Activated naive CD4-positive, alpha-beta T cell treated with anti-CD3 and anti-CD28 coated beads for 36 hours (primary cell): ENCODE measurements at places on chromosomes 1 and 21.
A peak's percentile ranks its signal among the peaks of the same experiment; 100 is the strongest.

DNA sequence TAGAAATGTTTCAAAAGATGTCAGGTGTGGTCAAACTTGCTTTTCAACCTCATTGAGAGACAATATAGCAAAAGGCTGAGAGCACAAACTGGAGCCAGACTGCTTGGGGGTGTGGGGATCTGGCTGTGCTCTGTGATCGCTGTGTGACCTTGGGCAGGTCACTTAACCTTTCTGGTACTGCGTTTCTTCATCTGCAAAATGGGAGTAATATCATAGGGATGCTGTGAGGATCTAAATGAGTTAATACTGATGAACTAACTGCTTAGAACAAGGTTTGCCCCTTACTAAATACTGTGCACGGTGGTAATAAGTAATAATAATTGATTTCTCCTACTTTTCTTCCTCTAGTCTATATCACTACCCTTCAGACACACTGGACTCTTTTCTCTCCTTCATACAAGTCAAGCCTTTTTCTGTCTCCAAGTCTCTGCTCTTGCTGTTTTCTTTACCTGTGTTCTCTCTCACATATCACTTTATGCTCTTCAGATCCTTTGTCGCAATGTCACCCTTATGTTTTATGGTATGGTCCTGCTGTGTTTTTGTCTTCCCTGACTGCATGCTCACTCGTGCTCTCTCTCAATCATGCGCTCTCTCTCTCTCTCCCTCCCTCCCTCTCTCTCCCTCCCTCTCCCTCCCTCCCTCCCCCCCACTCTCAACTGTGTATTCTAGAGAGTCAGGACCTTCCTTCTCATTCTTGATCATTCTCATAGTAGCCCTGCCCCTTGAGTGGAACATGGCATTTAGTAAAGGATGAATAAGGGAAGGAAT, 3.3 kb downstream of the MGST3 start:
- DNase-seq, result no peak

DNA sequence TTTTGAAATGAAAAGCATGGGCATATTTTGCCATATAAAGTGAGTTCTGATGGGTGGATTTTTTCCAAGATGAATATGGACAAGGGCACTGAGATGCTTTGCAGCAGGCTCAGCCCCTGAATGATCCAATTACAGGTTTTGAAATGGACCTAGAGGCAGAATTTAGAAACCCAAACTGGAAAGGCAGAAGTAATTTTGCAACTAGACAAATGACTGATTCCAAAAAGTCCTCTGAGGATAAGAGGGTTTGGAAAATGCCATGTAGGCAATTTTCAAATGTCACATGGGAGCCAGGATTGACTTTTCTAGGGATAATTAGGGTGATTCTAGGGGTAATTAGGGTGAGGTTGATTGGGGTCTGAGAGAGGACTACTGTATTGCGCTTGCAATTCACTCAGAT, 148.9 kb upstream of the ZNF648 start:
- DNase-seq, result no peak

- no peak for DNase-seq
These were observed 117.7 kb upstream of the SGIP1 start for GRCh38 chr1:66416295-66416694.

DNA sequence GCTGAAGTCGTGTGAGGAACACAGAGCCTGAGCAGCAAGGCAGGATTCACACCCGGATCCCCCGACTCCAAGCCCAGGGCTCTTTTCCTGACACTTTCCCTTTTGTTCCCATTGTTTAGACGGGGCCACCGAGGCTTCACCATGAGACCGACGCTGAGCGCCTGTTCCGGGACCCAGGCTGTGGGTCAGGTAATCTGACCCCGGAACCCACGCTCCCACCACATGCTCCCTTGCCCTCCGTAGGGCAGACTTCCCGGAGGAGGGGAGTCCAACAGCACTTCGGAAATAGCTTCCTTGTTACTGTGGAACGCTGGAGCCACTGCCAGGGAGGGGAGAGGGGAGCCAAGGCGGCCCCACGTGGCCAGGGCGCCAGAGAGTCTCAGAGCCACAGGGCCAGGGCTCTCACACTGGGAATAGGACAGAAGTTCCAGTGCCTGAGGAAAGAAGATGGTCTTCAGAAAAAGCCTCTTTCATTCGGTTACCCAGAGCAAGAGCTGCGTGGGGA, 18.4 kb downstream of the RUNX3 start:
- DNase-seq, result no peak

DNA sequence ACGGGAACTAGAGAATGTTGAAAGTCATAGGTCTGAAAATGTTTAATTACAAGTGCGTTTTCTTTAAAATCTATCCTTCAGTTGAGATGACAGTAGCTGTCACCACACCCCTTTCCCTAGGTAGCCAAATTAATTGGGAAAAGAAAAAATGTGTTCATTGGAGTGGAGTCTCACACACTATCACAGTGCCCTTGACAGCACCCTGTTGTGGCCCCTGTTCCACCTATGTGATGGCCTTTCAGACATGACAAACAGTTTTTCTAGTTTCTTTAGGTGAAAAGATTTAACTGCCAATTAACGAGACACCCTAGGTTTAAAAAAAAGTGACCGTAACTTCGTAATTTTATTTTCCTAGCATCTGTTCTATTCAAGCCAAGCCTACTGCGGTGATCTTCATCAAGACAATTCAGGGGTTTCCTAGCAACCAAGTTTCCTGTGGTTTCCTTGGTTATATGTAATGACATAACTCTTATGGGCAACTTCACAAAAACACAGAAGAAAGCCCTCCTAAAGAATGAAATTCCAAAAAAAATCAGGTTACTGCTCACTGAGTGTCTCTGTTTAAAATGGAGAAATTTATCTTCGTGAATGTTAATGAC, 298.3 kb downstream of the PDE4B start:
- no peak for DNase-seq

DNA sequence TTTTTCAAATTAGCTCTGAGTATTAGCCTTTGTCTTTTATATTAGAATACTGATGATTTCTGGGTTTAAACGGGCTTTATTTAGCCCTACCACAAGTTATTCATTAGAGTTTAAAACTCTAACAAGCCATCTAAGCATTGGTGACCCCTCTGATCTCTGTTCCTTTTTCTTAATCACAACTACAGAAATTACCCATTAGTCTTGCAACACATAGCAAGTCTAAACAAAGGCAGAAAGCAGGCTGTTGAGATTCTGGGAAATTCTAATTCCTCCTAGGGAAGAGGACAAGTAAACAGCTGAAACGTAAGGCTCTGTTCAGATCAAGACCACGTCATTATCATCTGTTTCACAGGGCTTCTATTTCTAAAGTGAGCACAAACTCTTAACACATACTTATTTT, 491.2 kb upstream of the ZRANB2 start:
- no peak for DNase-seq

DNA sequence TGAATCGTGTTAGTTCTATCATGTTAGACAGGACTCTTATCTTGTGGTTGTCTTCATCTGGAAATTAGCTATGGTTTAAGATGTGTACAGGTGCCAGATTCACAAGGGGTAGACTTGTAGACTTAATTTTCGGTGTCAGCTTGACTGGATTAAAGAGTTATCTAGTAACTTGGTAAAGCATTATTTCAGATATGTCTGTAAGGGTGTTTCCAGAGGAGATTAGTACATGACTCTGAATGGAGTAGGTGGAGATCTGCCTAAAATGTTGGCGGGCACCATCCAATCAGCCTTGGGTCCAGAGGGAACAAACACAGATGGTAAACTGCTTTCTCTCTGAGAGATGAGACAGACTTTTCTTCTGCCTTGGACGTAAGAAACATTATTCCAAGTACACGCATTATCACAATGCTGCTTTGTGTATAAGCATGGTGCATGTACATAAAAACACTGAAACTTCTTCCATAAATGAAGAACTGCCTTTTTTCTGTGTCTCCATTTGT, 434.6 kb downstream of the SMYD3 start:
- no peak for DNase-seq

DNA sequence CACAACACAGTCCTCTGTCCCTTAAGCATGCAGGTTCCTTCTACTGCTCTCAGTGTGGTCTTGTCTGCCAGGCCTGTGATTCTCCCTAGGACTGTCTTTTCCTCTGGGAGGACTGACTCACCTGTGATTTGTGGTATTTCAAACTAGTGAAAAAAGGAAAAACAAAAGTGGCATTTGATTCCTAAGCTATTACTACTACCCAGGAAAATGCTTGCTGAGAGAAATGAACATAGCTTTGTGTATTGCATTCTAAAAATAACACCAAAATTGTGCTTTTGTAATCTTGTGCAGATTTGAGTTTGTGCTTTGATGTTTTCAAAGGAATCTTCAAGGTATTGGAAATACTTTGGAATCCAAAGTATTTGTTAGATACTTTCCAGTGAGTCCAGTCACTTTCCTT, 57.0 kb downstream of the GPR161 start:
- no peak for DNase-seq

GRCh38 chr21:26850116-26850643, 5.0 kb upstream of the ADAMTS1 start:
- DNase-seq, result no peak

- no peak for DNase-seq
These were observed 9.7 kb upstream of the SRP9 start for GRCh38 chr1:225767634-225768540.

GRCh38 chr1:220170836-220171526, 77.0 kb downstream of the IARS2 start:
- no peak for DNase-seq

DNA sequence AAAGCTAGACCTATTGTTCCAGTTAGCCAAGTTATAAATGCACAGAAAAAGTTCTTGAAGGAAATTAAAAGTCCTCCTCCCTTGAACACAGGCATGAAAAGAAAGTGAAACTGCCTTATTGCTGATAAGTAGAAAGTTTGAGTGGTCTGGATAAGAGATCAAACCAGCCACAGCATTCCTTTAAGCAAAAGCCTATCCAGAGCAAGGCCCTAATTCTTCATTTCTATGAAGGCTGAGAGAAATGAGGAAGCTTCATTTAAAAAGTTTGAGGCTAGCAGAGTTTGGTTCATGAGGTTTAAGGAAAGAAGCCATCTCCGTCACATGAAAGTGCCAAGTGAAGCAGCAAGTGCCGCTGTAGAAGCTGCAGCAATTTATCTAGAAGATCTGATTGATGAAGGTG, 2.7 kb upstream of the SSX2IP start:
- no peak for DNase-seq

DNA sequence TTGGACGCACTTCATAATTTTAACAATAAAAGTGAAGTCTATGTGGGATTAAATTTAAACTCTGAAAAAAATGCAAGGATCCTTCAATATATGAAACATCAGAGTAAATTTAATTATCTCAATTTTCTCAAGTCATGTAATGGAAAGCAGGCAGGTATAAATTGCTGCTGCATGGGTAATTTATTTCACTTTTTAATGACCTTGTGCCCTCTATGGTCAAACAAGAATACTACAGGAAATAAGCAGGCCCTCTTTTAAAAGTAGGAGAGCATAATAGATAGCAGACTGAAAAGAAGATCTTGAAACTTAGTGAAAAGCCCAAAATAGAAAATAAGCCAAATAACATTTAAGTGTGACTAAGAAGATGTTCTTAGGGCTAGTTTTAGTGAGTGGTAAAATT, 22.9 kb downstream of the BCAS2 start:
- no peak for DNase-seq

GRCh38 chr1:212433577-212434462, 1.1 kb downstream of the NENF start:
- DNase-seq, result no peak

GRCh38 chr1:82445827-82446226, 645.1 kb downstream of the ADGRL2 start:
- no peak for DNase-seq

- DNase-seq, result no peak
These were observed 427.2 kb upstream of the VAMP3 start for GRCh38 chr1:7343882-7344281.

GRCh38 chr1:229579059-229579673, 20.7 kb upstream of the ABCB10 start:
- DNase-seq, result no peak

- DNase-seq, result peak; percentile 14
These were observed 7.0 kb upstream of the SMCP start for GRCh38 chr1:152870831-152871730.

GRCh38 chr1:206545351-206545750, 38.0 kb downstream of the RASSF5 start:
- no peak for DNase-seq

DNA sequence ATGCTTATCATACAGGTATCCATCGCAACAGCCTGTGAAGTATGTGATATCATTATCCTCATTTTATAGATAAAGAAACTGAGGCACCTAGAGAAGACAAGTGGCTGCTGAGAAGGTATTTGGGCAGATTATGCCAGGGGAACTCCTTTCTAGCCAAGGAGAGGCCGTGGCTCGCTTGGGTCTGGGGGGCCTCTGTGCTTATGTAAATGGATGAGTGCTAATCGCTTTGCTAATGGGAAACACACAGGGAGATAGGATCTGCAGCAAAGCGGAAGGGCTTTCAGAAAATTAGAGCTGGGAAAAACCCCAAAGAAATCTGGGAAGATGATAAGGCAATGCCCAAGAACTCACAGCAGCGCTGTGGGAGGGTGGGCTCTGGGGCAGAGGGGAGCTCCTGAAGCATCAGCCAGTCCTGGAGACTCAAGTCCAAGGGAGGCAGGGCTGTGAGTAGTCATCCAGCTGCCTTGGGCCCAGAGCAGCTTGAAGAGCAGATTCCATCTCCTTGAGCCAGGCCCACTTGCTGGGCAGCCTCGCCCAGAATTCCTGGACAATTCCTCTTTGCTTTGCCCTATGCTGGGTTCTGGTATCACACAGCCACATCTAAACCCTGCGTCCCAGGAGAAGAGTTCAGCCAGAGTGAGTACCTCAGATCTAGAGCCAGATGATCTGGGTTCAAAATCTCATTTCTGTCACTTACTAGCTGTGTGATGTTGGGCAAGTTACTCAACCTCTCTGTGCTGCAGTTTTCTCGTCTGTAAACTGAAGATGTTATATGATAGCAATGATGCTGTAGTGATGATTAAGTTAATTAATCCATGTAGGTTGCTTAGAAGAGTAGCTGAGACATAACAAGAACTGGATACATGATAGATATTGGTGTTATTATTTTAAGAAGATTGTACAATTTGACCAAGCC, 36.7 kb downstream of the FOXD2 start:
- DNase-seq, result no peak

DNA sequence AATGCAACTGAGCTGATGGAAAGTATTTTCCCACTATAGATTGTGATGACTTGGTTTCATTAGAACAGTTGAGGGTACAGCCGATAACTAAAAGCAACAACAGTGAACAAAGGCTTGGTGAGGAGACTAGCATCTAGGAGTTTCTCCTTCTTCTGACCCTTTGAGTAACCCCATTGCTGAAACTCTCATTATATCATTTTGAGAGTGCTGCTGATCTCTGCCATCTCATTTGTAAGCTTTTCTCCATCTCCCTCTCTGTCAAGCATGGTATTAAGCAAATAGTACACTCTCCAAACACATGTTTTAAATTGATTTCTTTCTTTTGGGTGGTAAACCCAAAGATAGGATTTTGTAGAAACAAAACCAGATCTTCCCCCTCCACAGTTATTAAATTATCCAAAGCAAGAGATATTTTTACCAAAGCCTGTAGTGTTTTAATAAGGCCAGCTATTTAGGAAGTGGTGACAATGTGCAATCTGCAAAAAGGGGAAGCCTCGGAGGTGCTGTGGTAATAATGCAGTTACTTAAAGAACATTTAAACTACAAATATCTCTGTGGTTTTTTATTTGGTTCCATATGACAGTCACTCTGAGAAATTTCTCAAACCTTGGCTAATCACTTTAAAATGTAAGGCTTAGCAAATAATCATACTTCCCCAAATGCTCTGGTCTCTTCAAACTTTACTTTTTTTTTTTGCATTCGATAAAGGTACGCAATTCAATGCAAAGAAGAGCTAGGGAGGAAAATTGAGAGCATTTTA, 287.5 kb downstream of the HLX start:
- DNase-seq, result no peak
